ENCODE measurements at places on chromosomes 7 and 10.

GRCh38 chr10:21191512-21191911 is 294.4 kb upstream of the NEBL start:
- no peak for DNase-seq

DNA sequence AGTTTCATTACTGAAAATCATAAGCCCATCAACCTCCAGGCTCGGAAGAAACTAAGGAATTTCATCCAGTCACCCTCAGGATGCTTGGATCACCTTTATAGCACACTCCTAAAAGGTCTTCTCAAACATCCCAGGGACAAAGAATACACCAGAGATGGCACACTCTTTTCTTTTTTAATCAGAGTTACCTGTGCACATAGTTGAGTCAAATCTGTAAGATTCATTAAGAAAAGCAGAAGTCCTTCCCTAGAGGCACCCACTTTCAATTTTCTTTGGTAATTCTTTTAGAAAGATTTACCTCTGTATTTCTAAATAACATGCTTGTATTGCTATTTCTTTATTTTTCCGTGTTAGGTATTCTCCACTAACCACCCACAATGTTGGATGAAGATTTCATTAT is 50.6 kb upstream of the IL6 start:
- no peak for DNase-seq

GRCh38 chr7:52431082-52431815 is 604.2 kb upstream of the POM121L12 start:
- no peak for DNase-seq

DNA sequence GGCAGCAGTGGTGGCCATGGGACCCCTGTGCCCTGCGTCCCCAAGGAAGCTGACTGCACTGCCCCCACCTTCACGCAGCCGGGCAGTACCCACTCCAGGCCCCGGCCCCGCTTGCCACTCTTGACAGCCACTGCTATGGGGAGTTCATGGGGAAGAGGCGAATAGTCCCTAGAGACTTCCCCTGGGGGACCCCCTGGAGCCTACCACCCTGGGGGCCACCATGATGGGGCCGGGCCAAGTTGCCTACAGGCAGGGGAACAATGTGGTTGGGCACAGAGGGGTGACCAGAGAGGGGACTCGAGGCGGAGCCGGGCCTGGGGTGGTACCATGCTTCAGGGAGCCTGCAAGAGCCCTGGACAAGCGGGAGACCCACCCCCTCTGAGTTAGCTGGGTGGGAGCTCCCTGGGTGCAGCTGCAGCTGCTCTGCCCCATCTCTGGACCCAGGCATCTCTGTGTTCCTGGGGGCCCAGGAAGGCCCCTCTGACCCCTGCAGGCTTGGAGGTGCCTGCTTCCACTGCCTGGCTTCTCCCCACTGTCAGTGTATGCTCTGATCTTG is 567.6 kb downstream of the GRM8 start:
- no peak for DNase-seq

DNA sequence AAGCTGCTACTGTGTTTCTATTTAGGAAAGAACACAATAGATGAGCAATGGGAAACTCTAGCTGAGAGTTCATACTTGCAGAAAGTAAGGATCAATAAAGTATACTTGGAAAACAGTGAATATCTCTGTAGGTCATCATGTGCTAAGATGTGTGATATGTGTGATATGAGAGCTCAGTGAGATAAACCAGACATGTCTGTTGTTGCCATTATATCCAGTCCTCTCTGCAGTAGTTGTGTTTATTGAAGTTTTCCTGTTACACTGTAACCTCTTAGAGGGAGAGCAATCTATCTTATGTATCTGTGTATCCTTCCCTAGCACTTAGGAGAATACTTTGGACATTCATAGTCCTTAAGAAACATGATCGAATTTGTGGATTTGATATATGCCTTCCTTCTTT is 19.1 kb downstream of the TRUB1 start:
- DNase-seq: no peak

GRCh38 chr10:97365761-97366351 is 31.3 kb upstream of the FRAT2 start:
- DNase-seq: no peak
